Esophagus muscularis mucosa (tissue), 4 donors: ENCODE measurements at places on chromosomes 6 and 20. TPM values are rescaled to one million over a fixed set of nuclear protein-coding genes. Genes with fewer than 3 reads are reported as not detected.

The SLC35F1 gene
- 5.4 TPM for total RNA-seq

The RSPO3 gene
- total RNA-seq: 59.4 TPM

The TBX18 gene
- total RNA-seq: 8.7 TPM

The GRM1 gene
- under 0.01 TPM for total RNA-seq

The ATAT1 gene
- 2.7 TPM for total RNA-seq

The BTNL2 gene
- total RNA-seq: not detected

The PHF20 gene
- 45.9 TPM for total RNA-seq

- DNase-seq: no peak
Measured at GRCh38 chr20:51955756-51956155, 153.4 kb upstream of the SALL4 start.

GRCh38 chr6:128964771-128965170 is 81.8 kb downstream of the LAMA2 start:
- DNase-seq: no peak

DNA sequence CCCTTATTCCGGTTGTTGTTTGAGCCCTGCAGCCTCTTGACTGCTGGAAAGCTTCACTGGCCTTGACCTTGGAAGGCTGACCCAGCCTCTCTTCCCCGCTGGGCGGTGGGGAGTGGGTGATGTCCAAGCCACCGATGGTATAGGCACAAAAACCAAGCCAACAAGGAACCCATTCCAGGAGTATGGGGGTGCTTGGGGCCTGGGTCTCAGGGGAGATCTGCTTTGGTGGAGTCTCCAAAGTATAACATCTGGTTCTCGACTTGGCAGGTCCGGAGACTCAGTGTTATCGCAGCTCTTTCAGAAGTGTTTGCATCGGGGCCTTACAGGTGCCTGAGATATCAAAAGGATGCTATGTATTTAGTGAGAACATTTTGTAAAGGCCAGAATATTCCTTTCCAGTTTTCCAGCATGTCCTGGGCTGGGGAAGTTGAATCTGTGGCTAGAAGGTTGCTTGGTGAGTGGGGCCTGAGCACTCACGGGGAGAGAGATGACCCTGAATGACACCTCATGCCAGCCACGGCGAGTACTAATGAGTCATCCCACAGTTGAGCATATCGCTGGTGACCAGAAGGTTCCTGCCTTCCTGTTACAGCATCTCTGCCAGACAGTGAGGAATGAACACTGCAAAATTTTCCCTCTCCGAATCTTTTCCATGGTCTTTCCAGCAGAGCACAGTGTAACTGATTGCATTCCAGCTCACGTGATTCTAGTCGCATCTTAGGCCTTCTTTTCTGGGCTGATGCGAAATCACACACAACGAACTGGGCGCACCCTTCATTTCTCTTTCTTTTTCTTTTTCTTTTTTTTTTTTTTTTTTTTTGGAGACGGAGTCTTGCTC is 133.9 kb downstream of the ZDHHC14 start:
- DNase-seq: no peak

DNA sequence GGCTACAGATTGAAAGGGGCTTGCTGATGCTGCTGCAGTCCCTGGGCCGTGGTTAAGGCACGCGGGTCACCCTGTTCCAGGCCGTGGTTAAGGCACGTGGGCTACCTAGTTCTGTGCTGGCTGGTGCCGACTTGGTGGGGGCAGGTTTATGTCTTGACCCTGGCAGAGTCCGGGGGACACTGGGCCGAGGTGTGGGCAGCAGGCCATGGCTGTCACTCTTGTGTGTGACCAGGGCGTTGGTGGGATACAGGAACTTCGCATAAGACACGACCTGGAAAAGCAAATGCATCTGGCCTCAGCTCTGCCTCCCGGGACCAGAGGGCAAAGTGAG is 6.4 kb downstream of the RPS21 start:
- no peak for DNase-seq

DNA sequence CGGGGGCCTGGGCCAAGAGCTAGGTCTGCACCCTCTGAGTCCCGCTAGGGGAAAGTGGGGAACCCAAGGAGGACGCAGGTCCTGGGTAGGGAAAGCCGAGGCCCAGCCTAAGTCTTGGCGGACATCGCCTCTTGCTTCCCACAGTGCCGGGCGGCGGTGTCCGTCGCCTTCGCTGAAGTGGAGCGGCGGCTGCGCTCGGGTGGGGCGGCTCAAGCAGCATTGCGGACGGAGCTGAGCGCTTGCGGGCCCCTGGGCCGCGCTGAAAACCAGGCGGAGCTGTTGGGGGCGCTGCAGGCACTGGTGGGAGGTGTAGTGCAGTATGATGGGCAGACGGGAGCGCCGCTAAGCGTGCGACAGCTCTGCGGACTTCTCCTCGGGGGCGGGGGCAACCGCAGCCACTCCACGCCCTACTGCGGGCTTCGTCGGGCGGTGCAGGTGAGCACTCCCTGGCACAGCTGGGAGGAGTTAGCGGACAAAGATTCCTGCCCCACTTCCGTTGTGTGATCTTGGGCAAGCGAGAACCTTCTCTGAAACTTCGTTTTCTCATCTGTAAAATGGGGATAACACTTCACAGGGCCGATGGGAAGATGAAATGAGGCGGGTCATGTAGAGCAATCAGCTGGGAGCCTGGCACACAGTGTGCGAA is 4.2 kb downstream of the PRSS16 start:
- DNase-seq: no peak

GRCh38 chr20:47335251-47336128 is 21.0 kb downstream of the ZMYND8 start:
- no peak for DNase-seq

DNA sequence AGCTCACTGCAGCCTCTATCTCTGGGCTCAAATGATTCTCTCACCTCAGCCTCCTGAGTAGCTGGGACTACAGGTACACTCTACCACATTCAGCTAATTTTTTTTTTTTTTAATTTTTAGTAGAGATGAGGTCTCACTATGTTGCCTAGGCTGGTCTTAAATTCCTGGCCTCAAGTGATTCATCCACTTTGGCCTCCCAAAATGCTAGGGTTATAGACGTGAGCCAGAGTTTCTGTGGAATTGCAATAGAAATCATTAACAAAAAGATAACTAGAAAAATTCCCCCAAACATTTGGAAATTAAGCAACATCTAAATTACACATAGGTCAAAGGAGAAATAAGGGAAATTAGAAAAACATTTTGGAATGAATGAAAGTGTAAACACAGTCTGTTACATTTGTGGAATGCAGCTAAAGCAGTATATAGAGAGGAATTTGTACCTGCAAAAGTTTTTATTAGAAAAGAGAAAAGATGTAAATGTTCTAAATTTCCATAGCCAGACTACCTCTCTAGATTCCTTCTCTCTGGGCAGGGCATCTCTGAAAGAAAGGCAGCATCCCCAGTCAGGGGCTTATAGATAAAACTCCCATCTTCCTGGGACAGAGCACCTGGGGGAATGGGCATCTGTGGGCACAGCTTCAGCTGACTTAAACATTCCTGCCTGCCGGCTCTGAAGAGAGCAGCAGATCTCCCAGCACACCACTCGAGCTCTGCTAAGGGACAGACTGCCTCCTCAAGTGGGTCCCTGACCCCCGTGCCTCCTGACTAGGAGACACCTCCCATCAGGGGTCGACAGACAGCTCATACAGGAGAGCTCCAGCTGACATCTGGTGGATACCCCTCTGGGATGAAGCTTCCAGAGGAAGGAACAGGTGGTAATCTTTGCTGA is 51.3 kb downstream of the ATRN start:
- DNase-seq: no peak

- DNase-seq: no peak
Measured at GRCh38 chr20:61042506-61043385, 209.3 kb upstream of the CDH4 start.

- no peak for DNase-seq
Measured at GRCh38 chr6:56448046-56448445, 194.6 kb downstream of the DST start.

- DNase-seq: no peak
Measured at GRCh38 chr6:6851059-6851948, 256.5 kb upstream of the RREB1 start.

- DNase-seq: no peak
Measured at GRCh38 chr6:80550748-80551147, 444.3 kb downstream of the BCKDHB start.

- DNase-seq: no peak
Measured at GRCh38 chr6:18186033-18186432, 30.8 kb downstream of the KDM1B start.

- DNase-seq: no peak
Measured at GRCh38 chr6:17621003-17621402, 20.9 kb downstream of the FAM8A1 start.

- DNase-seq: peak; percentile 75
Measured at GRCh38 chr20:24862606-24863005, 86.5 kb upstream of the CST7 start.

GRCh38 chr20:35888657-35889056 is 65.6 kb downstream of the SCAND1 start:
- DNase-seq: no peak

GRCh38 chr6:162032620-162033019 is 694.9 kb downstream of the PRKN start:
- DNase-seq: no peak

- no peak for DNase-seq
Measured at GRCh38 chr20:58577139-58577806, 62.1 kb upstream of the APCDD1L start.

DNA sequence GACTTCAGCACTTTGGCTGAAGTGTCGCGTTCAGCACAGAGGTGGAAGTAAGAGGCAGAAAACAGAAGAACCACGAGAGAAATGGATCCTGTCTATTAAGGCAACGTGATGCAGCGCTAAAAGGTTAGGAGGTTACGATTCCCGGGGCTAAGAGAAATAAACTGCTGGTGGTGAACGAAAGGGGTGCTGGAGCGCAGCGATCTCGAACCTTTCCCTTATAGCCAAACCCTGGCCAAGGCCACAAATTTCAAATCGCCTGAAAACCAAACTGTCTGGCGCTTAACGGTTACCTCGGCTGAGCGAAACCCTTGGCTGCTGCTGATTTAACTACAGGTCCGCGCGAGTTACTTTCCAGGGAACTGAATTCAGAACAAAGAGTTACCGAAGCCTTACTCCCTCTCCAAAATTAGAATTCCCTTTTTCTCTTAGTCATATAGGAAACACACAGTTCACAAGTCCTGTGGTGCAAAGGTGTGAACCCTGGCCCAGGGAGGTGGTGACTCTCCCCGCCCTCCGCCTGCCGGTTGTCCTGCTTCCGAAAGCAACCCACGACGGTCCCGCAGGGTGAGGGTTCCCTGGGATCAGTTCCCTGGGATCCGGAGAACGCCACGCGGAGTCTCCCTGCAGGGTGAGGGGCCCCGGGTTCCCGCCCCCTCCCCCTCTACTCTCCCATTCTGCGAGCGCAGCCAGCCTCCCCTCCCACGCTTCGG is 1.3 kb upstream of the SLC35D3 start:
- DNase-seq: peak; percentile 89

DNA sequence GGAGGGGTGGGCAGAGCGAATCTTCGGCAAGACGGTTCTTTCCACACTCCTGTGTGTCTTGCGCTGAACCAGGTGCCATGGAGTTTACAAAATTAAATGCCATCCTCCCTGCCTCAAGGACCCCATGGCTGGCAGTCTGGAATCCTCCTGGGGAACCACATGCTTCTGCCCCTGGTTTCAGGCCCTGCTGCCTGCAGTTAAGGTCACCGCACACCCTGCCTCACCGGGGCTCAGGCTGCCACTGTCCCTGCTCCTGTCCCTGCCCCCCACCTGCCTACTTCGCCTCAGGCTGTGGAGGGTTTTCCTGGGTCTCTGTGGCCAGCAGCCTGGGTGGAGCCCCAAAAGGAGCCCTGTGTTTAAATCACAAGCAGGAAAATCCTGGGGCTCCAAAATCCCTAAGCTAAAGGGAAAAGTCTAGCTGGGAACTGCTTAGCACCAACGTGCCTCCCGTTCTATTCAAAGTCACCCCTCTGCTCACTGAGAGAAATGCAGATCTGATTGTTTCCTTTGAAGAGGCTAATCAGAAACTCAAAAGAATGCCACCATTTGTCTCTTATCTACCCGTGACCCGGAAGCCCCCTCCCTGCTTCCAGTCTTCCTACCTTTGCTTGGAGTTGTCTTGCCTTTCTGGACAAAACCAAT is 10.6 kb upstream of the TTLL2 start:
- DNase-seq: no peak

DNA sequence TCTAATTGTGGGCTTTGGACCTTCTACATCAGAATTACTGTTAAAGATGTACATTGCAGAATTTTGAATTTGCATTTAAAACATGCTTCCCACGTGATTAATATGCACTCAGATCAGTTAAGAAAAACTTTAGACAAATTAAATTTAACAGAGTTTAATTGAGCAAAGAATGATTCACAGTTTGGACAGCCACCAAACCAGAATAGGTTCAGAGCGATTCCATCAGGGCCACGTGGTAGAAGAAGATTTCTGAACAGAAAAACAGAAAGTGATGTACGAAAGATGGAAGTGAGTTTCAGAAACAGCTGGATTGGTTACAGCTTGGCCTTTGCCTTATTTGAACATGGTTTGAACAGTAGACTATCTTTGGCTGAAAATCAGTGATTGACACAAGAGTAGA is 704.2 kb upstream of the MAP3K7 start:
- DNase-seq: no peak

- no peak for DNase-seq
Measured at GRCh38 chr20:34088305-34089174, 23.5 kb downstream of the EIF2S2 start.

GRCh38 chr20:13139459-13140150 is 81.5 kb upstream of the ISM1 start:
- no peak for DNase-seq

DNA sequence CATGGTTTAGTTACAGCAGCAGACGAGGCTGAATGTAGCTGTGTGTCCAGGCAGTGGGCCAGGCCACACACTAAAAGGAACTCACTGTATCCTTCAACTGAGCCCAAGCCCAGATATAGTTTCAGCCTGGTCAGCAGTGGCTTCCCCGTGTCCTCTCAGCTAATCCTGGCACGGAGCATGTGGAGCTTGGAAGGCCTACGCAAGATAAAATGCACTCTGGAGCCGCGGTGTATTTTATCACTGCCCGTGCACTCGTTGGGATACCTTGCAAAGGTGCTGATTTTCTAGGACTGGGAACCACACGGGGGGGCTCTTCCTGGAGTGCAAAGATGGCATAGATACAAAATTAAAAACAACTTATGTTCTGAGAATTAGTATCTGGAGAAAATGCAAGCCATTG is 48.4 kb upstream of the IYD start:
- DNase-seq: no peak
